Fibroblast of skin of back (primary cell): ENCODE measurements at places on chromosomes 4 and X.

- DNase-seq = peak; percentile 76
Measured at GRCh38 chr4:107183155-107183774, 147.2 kb upstream of the DKK2 start.

DNA sequence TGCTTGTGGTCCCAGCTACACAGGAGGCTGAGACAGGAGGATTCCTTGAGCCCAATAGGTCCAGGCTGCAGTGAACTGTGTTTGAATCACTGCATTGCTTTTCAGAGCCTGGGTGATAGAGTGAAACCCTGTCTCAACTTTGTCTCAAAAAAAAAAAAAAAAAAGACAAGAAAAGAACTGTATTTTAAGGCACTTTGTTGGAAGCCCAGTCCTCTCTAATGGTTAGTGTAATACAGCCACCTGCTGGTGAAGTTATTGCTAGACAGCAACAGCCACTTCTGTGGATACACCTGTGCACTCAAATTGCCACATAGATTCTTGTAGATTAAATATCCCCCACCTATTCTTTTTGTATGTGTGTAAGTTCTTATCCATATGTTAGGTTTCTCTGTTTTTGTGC is 10.1 kb upstream of the FGG start:
- peak; percentile 19 for DNase-seq

GRCh38 chrX:78946178-78946931 is 1.2 kb downstream of the P2RY10 start:
- DNase-seq = no peak

DNA sequence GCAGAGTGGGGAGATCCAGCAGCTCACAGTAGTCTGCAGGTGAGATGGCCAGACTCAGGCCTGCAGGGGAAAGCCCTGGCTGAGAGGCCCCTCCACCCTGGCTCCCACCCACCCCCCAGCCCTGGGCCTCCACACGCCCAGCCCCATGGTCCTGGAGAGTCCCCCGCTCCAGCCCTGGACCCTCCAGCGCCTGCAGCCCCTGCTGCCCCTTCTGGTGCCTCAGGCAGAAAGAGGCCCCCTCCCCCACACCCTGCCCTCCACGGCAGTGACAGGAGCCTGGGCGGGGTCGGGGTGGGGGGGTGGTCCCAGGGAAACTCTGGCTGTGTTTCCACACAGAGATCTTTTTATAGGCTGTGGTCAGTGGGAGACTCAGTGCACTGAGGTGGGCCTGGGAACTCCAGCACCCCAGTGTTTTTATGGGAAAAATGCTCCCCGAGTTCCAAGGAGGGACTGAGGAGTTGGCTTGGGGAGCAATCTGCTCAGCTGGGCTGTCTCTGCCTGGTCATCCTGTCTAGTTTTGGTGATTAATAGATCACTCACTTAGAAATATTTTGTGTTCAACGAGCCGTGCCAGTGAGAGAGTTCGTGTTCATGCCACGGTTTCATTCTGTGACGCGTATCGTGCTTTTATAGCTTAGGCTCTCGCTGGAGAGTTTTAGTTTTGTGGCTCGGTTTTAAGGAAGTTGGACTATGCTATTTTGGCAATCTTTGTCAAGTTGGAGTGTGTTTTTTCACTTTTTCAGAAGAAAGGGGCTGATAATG is 53.1 kb upstream of the HGFAC start:
- peak; percentile 88 for DNase-seq

GRCh38 chr4:177250056-177250696 is 59.5 kb upstream of the NEIL3 start:
- DNase-seq = peak; percentile 54
